ENCODE measurements at places on chromosomes 3 and 15.

DNA sequence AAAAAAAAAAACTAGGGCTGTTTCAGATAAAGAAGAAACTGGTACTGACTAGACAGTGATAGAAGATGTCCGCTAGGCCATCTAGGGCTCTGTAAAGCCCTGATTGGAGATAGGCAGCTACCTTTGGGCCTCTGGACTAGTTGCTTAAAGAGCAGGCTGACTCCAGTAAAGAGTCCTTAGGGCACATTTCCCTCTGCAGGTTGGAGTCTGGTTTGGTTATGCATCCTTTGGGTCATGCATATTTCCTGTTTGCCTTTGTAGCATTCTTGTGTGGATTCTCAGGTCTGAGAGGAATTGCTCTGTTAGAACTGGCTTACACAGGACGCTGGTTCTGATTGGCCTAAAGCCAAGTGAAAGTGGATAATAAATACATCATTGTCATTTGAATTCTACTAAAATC, 165.5 kb upstream of the LRRN1 start:
- H3K27me3 ChIP-seq = no peaks in the 10 kb centered on the region
- no peaks in the 10 kb centered on the region for H3K36me3 ChIP-seq
- H3K27ac ChIP-seq = no peak overlapping the region
- no peak overlapping the region for H3K4me3 ChIP-seq
- DNase-seq = no peak

GRCh38 chr3:100532411-100532810, 40.0 kb downstream of the TMEM45A start:
- no peak overlapping the region for H3K27ac ChIP-seq
- peaks cover 5% of the 10 kb centered on the region for H3K36me3 ChIP-seq
- H3K4me3 ChIP-seq = no peak overlapping the region
- H3K4me1 ChIP-seq = peaks cover 4% of the 10 kb centered on the region

DNA sequence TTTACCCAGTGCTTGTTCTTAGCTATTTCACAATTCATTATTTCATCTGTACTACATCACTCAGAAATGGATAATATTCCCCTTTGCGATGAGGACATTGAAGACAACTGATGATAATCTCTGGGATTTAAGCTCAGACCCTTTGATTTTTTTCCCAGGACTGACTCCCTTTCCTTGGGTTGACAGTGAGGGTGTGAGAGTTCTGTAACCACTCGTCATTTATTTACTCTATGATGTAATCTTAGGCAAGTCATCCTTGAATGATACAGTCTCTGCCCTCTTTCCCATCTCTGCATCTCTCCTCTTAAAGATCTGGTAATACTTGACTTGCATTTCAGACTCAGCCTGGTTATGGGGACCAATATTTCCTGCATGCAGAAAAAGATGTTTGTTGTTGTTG, 1041.7 kb downstream of the AGBL1 start:
- no peaks in the 10 kb centered on the region for H3K27me3 ChIP-seq
- H3K4me1 ChIP-seq = no peaks in the 10 kb centered on the region
- no peaks in the 10 kb centered on the region for H3K36me3 ChIP-seq
- DNase-seq = no peak

DNA sequence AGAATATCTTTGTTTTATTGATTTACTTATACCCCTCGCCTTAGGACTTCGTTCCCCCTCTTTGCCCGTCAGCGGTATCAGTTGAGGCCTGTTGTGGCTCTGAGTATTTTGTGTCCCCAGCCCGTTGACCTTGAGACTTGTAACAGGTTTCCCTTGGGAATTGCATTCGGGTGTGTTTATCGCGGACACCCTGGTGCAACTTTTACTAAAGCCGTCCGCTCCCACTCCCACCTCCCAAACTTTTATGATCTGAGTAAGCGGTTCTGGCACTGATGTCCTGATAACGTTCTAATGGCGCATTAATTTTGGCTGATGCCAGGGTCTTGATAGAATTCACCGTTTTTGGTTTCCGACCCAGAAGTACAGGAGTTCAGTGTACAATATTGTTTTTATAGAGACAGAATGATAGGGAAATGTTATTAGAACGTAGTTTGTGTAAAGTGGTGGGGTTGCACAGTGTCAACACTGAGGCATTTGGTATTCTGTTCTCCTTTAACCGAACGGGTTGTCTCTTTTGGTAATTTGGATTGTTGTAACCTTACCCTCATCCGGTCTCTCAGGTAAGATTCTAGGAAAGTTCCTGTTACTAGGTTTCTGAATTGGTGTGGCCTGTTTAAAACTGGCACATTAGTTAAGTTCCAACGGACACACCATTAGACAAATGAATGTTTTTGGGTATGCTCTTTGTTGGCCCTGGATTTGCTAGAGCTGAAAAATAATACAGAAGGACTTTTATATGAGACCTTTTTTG, 47.8 kb downstream of the OIP5 start:
- H3K27ac ChIP-seq = peak overlapping the region; percentile 93
- H3K36me3 ChIP-seq = peaks cover 27% of the 10 kb centered on the region
- no peak for DNase-seq
- H3K4me1 ChIP-seq = peaks cover 25% of the 10 kb centered on the region

DNA sequence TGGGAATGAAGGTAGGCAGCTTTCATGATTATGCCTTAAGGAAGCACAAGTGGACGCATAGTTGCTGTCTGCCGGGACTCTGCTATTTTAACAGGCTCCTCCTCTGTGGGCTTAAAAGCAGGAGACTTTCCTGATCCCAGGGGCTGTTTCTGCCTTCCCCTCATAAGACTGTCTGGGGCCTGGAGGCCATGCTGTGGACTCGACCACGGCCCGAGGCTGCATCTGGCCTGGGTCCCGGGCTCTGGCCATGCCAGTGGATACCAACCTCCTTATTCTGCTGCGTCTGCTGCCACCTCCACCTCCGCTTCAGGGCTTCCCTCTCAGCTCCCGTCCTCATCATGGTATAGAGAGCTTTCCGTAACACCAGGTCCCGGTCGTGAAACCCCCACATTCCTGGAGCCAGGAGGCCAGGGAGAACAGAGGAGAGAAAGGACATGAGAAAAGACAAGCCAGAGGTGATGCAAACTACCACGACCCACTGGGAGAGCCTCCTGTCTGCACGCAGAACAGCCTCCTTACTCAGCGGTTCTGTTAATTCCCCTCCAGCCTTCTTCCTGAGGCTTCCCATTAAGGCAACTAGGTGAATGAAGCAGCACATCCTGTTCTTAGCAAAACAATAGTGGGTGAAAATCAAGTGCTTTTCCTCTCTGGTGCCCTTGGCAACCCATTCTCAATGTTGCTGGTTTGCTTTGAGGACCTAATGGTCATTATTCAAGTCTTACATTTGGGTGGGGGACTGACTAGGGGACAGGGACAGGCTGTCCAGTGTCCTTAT, 200.5 kb downstream of the KLF13 start:
- no peaks in the 10 kb centered on the region for H3K4me1 ChIP-seq
- peak; percentile 76 for DNase-seq
- no peaks in the 10 kb centered on the region for H3K36me3 ChIP-seq
- peaks cover 14% of the 10 kb centered on the region for H3K27me3 ChIP-seq
- no peak overlapping the region for H3K27ac ChIP-seq

- H3K36me3 ChIP-seq = no peaks in the 10 kb centered on the region
- DNase-seq = no peak
- H3K4me3 ChIP-seq = no peak overlapping the region
These were observed 36.9 kb upstream of the TF start for GRCh38 chr3:133709139-133709750.

DNA sequence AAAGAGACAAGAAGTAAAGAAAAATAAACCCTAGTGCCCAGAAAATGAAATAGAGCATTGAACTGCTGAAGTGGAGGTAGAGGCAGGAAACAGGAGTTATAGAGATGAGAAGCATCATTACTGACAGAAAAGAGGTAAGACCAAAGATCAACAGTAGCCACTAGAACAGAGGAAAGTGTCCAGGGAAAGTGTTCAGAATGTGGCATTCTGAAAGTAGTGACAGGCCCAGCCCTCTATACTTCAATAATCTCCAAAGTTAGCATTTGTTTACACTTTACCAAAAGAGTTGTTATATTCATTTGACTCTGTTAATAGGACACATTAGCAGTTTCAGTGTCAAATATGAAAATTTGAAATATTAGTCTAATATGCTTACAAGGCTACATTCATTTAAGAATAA, 727.1 kb upstream of the NECTIN3 start:
- H3K27ac ChIP-seq = peak overlapping the region; percentile 21
- peaks cover 2% of the 10 kb centered on the region for H3K36me3 ChIP-seq
- H3K4me3 ChIP-seq = no peak overlapping the region
- H3K4me1 ChIP-seq = peaks cover 18% of the 10 kb centered on the region
- no peaks in the 10 kb centered on the region for H3K27me3 ChIP-seq

- no peak overlapping the region for H3K27ac ChIP-seq
- no peaks in the 10 kb centered on the region for H3K27me3 ChIP-seq
- H3K36me3 ChIP-seq = peaks cover 36% of the 10 kb centered on the region
- H3K4me3 ChIP-seq = no peak overlapping the region
- peaks cover 17% of the 10 kb centered on the region for H3K4me1 ChIP-seq
These were observed 49.8 kb downstream of the ST3GAL6 start for GRCh38 chr3:98812851-98813374.

DNA sequence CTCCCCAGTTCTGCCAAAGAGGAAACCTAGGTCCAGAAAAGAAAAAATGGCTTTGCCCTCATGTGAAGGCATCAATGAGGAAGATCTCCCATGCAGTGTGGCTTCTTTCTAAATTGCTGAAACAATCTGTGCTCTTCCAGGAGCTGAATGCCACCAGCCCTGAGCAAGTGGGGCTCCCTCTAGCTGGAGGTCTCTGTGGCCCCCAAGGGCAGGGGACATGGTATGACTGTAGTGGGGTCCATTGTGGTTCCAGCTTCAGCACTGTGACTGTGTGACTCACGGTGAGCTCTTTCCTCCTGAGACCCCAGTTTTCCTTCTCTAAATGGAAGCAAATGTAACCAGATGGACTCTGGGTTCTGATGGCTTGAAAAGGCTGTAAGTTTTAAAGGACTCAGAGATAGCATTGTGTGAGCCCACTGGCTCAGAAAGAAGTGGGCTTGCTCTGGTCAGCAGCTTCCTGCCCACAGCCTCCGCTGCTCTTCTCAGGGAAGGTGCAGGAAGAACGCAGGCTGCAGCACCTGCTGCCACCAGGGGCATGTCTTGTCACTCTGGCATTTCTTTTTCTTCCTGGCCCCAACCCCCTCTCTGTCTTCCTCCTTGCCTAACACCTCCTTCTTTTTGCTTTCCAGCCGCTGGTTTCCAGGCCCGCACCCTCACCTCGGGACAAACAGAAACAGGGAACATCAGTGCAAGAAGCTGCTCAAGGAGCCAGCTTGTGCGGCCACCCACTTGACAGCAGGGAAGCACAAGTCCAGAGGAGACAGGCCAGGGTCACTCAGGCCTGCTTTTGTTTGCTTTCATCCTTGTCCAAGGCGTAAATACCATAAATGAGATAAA, 5.8 kb upstream of the CXCR6 start:
- no peak overlapping the region for H3K27ac ChIP-seq
- H3K4me1 ChIP-seq = no peaks in the 10 kb centered on the region
- no peak overlapping the region for H3K4me3 ChIP-seq
- H3K36me3 ChIP-seq = peaks cover 32% of the 10 kb centered on the region
- DNase-seq = no peak
- H3K27me3 ChIP-seq = no peaks in the 10 kb centered on the region
